ENCODE measurements at places on chromosomes 7 and 10. TPM values are rescaled to one million over a fixed set of nuclear protein-coding genes. Genes with fewer than 3 reads are reported as not detected.

DNA sequence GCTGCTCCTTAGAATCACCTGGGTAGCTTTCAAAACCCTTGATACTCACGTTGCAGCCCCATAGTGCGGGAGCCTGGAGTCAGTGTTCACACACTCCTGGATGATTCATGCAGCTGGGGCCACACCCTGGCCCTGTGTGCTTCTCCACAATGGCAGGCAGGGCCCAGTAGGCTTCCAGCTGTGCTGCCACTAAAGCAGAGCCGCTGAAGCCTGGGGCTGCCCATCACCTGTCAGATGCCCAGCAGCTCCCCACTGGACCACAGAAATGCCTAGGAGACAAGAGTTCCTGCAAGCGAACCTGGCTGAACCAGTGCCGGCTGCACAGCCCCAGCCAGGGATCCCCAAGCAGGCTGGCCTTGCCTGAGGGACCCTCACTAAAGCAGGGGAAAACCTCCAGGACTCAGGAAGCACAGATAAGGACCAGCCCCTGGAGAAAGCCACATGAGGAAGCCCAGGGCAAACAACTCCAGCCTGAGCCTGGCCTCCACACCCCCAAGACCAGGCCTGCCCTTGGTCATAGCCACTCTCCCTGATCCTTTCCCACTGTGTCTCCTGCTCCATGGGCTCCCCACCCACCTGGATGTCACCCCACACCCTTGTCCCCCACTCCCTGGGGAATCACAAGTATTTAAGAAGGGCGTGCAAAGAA is 111.9 kb downstream of the GRID1 start:
- no peak for DNase-seq

- no peak for DNase-seq
Observed at GRCh38 chr7:142188154-142188553, 69.7 kb downstream of the PRSS58 start.

- DNase-seq = no peak
Observed at GRCh38 chr10:44307691-44308090, 77.2 kb downstream of the CXCL12 start.

- peak; percentile 89 for DNase-seq
Observed at GRCh38 chr10:30857803-30858202, 173.9 kb downstream of the ZNF438 start.

GRCh38 chr7:139743967-139744767 is 33.6 kb downstream of the HIPK2 start:
- DNase-seq = no peak

GRCh38 chr10:79979976-79980687 is 31.2 kb upstream of the SFTPD start:
- no peak for DNase-seq

DNA sequence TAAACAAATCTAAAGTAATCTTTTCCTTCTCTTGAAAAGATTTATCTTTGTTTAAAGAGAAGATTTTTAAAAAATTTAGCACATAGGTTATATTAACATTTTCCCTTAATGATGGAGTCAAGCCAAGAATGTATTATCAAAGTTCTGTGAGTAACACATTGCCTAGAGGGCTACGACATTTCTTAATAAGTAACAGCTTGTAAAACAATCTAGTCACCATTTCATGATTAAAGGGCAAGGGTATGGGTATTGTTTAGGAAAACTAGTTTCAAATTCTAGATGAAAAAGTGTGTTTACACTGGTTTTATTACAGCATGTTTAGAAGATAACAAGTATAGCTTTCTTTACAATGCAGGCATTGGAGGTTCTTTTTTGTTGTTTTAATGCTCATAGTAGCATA is 28.6 kb upstream of the LAMB4 start:
- no peak for DNase-seq

DNA sequence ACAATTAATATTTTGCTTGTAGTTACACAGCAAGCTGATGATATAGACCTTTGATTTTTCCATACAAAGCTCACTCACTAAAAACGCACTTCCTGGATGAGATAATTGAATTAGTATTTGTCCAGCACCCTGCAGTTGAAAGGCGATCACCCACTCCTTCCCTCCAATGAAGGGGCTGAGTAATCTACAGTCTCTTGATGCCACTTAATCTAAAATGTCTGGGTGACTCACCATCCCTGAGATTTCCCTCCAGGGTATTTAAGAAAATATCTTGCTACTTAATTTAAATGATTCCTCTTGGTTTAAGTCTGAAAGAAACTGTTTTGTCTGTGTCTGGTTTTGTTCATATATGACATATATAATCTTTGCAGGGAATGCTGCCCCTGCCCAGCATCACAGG is 515.3 kb downstream of the GRID1 start:
- DNase-seq = no peak

GRCh38 chr7:33910756-33911155 is 5.4 kb downstream of the BMPER start:
- no peak for DNase-seq

GRCh38 chr10:109912335-109913281 is 10.7 kb downstream of the XPNPEP1 start:
- no peak for DNase-seq

The ITIH5 gene
- 5.7 TPM for total RNA-seq

The BLVRA gene
- 40.9 TPM for total RNA-seq

The NANOS1 gene
- 2.1 TPM for total RNA-seq

The SNCG gene
- total RNA-seq = 22.0 TPM

The TRPV5 gene
- not detected for total RNA-seq

The PLXNA4 gene
- 12.2 TPM for total RNA-seq

The VPS26A gene
- 29.6 TPM for total RNA-seq

The KCP gene
- total RNA-seq = 0.25 TPM

The NXPH1 gene
- total RNA-seq = not detected

All from right cardiac atrium (tissue), 5 donors.